ENCODE measurements at places on chromosomes 3 and 15.
A peak's percentile ranks its signal among the peaks of the same experiment; 100 is the strongest.

GRCh38 chr3:42801048-42801620 lies 3.2 kb downstream of the HIGD1A start:
- H3K4me1 ChIP-seq = peaks cover 35% of the 10 kb centered on the region

- no peaks in the 10 kb centered on the region for H3K27me3 ChIP-seq
- no peaks in the 10 kb centered on the region for H3K36me3 ChIP-seq
- no peak overlapping the region for H3K4me3 ChIP-seq
- DNase-seq = no peak
- no peak overlapping the region for H3K27ac ChIP-seq
- H3K4me1 ChIP-seq = no peaks in the 10 kb centered on the region
Observed at GRCh38 chr3:14841836-14842235, 23.1 kb downstream of the FGD5 start.

DNA sequence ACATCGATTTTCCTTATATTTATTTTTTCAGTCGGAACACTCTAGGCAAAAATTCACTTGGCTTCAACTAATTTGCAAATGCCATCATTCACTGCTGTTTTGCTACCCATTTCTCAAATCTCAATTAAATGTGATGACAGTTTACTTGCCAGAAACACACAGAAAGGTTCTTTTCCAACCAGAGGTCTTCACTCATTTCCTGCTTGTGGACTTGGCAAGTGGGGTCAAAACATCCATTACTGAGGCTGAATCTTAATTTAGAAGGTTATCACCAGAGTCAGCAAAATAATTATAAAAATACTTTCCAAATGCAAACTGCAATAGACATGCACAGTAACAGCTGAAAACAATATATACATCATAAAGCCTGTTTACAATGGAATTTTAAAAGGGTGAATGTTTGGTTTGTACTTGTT lies 625.4 kb upstream of the TBL1XR1 start:
- no peaks in the 10 kb centered on the region for H3K4me1 ChIP-seq
- H3K27me3 ChIP-seq = no peaks in the 10 kb centered on the region
- H3K27ac ChIP-seq = no peak overlapping the region
- H3K4me3 ChIP-seq = no peak overlapping the region

DNA sequence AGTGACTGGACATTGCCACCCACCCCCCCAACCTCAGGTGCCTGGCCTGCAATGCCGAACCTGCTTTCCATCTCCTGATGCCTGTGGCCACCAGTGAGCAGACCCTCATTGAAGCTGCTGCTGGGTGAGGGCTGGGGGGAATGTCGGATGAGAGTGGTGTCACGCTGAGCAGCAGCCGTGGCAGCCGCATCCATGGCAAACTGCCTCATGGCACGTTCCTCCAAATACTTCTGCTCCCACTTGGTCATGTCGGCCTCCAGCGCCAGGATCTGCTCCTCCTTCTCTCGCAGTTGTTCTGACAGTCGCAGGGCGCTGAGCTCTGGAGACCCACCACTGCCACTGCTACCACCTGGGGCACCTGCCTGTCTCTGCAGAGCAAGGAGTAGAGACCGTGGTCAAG lies 14.2 kb downstream of the AMOTL2 start:
- peak overlapping the region; percentile 99 for H3K27ac ChIP-seq
- H3K36me3 ChIP-seq = peaks cover 48% of the 10 kb centered on the region
- no peak for DNase-seq
- H3K27me3 ChIP-seq = no peaks in the 10 kb centered on the region
- H3K4me1 ChIP-seq = peaks cover 37% of the 10 kb centered on the region

DNA sequence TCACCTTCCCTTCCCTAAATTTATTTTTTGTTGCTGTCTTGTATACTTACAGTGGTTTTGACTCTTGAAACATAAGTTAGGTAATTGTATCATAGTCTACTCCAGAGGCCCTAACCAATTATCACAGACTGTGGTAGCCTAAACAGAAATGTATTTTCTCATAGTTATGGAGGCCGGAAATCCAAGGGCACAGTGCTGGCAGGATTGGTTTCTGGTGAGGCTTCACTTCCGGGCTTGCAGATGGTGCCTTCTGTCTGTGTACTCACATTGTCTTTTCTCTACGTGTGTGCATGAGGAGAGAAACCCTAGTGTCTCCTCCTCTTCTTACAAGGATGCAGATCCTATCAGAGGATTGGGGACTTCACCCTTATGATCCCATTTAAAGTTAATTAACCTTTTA lies 290.2 kb upstream of the KCNMB2 start:
- DNase-seq = no peak
- H3K27me3 ChIP-seq = no peaks in the 10 kb centered on the region
- no peaks in the 10 kb centered on the region for H3K4me1 ChIP-seq
- H3K27ac ChIP-seq = no peak overlapping the region

DNA sequence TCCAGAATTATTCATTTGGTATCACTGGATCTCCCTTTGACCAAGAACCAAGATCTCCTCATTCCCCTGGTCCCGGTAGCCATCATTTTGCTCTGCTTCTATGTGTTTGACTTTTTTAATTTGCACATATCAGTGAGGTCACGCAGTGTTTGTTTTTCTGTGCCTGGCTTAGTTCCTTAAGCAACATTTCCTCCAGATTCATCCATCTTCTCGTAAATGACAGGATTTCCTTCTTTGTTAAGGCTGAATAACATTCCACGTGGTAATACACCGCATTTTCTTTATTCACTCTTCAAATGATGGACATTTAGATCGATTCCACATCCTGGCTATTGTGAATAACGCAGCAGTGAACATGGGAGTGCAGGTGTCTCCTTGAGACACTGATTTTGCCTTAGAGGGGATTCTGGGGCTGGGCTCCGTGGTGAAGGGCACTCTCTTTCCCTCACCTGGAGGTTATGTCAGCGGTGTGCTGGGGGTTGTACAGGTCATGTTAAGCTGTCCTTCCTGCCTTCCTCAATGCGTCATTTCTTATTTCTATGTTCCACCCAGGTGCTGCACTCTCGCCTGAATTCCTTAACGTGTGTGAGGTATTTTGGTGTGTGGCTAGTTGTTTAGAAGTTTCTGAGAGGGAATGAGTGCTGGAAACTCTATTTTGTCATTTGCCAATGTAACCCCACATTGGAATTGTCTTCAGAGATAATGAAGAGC lies 212.2 kb downstream of the LPP start:
- H3K4me3 ChIP-seq = no peak overlapping the region
- no peak for DNase-seq
- H3K36me3 ChIP-seq = no peaks in the 10 kb centered on the region
- no peaks in the 10 kb centered on the region for H3K27me3 ChIP-seq

- no peaks in the 10 kb centered on the region for H3K27me3 ChIP-seq
- no peak overlapping the region for H3K27ac ChIP-seq
- H3K4me3 ChIP-seq = no peak overlapping the region
Observed at GRCh38 chr15:54854667-54855066, 342.1 kb downstream of the RSL24D1 start.
